ENCODE measurements at places on chromosomes 6 and 20.
A peak's percentile ranks its signal among the peaks of the same experiment; 100 is the strongest.

- DNase-seq: no peak
These were observed 680.7 kb upstream of the ID4 start for GRCh38 chr6:19156443-19156842.

- no peak for DNase-seq
These were observed 21.8 kb downstream of the LCA5 start for GRCh38 chr6:79515436-79515835.

GRCh38 chr6:13178107-13178506 is 150.2 kb downstream of the TBC1D7 start:
- no peak for DNase-seq

DNA sequence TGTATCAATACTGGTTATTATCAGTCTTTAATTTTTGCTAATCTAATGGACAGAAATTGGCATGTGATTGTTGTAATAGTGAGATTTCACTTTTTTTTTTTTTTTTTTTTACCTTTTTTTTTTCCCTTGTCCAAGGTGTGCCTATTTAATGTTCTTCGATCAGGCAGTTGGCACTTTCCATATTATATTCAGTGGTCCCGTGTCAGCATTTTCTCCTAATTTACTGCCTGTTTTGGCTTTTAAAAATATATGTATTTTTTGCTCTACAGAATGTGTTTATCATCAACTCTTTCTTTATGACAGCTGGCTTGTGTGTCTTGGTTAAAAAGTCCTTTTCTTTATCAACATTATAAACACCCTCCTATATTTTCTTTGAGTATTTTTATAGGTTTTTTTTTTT is 39.4 kb downstream of the CDYL start:
- no peak for DNase-seq

DNA sequence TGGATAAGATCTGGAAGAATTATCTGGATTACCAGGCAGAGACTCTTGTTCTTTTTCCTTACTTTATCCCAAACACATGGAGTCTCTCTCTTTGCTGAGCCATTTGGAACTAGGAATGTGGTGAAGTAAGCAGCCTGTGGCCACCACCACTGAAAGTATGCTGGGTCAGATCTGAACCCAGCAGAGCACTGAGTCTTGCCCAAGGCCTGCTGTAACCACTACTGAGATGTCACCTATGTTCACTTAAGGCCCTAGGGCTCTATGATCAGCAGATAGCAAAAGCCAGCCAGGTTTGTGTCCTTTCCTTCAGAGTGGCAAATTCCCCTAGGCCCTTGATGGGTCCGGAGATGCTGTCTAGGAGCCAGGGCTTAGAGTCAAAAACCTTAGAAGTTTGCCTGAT is 103.3 kb upstream of the PLN start:
- DNase-seq: no peak

DNA sequence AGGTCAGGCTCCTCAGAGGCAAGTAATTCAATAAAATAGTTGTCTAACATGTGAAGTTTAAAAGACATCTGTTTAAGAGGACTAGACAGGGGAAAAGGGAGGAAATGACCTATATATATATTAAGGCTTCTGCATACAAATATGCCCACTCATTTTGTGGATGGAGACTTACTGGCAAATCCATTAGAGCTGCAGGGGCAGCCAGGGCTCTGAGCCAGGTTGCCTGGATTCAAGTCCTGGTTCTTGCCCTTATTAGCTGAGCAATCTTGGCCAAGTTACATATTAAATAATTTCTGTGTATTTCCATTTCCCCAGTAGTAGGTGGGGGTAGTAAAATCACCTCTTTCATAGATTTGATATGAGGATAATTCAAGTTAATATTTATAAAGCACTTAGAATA is 287.0 kb upstream of the RIMS1 start:
- DNase-seq: no peak

GRCh38 chr6:48628316-48628715 is 517.3 kb upstream of the PTCHD4 start:
- no peak for DNase-seq

- peak; percentile 32 for DNase-seq
These were observed at the start of gene RBPJL for GRCh38 chr20:45306431-45306982. Gene RBPJL, plus strand, starts transcription at chr20:45306840. Its CDS starts 83 bp downstream, at chr20:45306923.

DNA sequence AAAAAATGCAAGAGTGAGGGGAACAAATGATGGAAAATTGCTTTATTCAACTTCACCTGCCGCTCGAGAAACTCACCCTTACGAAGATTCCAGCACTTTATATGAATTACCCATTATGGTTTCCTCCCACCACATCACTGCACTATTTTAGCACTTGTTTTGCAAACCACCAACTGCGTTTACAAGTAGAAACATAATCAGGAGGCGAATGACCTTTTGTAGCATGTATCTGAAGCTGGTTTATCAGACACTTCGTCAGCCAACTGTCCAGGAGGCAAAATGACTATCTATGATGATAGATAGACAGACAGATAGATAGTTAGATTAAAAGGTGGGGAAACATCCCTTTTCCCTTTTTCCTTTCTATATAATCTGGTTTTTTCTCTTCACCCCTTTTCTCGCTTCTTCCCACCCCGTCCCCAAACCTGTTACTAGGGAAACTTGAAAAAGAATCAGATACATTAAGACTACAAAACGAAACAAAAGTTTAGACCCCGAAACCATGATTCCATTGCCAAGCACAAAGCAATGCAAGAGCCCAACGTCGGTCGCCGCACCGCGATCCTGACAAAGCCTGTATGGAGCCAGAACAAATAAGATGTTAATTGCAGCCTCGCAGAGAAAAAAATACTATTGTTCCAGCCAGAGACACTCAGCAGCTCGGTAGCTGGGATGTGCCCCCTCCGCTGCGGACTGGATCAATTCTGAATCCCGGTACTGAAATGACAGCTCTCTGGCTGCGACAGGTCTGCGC is 933 bp upstream of the ADGRB3 start:
- no peak for DNase-seq

GRCh38 chr6:110093981-110094380 is 85.5 kb downstream of the WASF1 start:
- DNase-seq: no peak

DNA sequence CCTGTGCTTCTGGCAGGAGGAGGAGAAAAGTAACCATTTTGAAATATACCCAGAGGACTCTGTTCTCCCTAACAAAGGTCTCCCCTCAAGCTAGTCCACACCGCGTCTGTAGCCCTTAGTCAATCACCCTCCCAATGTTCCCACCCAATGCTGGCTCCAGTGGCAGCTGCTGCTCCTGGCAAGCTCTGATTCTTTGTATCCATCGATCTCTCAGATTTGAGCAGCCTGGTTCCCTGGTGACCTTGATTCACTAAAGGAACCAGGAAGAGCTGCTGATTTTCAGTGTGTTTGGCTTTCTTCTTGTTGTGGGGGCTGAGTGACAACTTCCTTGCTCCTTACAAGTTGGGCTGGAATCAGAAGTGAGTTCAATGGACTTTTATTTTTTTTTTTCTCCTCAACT is 68.5 kb downstream of the FOXC1 start:
- no peak for DNase-seq

- no peak for DNase-seq
These were observed 122.1 kb downstream of the LRRC1 start for GRCh38 chr6:53916804-53917463.

DNA sequence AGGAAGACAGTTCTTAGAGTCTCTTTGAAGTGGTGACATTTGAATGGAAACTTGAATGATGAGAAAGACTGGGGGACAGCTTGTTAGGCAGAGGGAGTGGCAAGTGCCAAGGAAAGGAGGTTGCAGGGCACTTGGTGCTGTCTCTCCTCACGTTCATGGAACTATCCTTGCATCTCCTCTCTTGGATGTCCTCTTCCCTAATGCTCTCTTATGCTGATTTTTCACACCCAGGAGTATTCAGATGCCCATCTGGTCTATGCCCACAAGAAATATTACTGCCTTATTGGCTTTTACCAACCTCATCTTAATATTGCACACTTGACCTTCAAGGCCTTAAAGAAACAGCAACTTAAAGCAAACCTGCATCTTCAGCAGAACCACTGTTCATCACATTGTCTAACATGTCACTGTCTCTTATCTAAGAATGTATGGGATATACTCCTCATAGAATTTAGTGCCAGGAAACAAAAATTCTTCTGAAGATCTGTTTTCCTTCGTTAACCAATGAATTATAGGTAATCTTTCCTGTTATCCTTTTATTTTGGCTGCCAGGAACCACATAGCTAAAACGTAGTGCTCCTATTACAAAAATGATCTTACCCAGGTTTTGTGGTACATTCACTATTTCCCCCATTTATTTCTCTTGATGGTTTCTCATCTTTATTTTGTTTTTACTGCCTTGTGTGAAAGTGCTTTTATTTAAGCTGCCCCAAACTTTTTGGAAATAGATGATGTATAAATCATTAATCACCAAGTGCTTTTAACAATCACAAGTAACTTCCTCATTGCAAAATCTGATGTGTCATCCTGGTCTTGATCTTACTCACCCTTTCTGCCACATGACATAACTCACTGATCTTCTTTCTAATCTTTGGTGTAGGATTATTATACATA is 12.8 kb downstream of the RGS17 start:
- DNase-seq: no peak

- DNase-seq: no peak
These were observed 2.2 kb downstream of the PPP1R3G start for GRCh38 chr6:5087389-5087788.

DNA sequence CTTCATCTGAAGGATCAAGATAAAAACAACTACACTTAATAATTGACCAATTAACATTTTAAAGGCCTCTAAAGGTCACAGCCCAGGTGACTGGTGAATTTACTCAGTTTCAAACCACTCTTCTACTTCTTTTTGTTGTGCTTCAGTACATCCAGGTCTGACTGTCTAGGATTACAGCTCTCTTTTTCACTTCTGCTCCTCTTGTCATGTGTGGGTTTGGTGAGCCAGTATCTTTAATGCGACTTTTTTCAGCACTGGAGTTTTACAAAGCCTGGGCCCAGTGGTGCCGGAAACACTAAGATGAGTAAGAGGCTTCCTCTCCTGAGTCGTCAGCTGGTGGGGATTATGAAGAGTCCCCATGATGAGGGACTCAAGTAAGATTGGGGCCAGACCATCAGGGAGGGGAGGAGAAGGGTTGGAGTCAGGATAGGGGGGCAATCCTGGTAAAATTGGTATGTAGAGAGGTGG is 27.0 kb downstream of the HECA start:
- peak; percentile 39 for DNase-seq

- no peak for DNase-seq
These were observed 126.7 kb upstream of the MLIP start for GRCh38 chr6:53984581-53984980.

GRCh38 chr20:62390317-62391164 is 3.6 kb downstream of the RPS21 start:
- DNase-seq: no peak

- DNase-seq: no peak
These were observed 36.9 kb downstream of the B4GALT5 start for GRCh38 chr20:49676581-49677291.

- DNase-seq: no peak
These were observed 285.6 kb downstream of the SAMD5 start for GRCh38 chr6:147793871-147794643.
